MCF 10A (cell line): ENCODE measurements at places on chromosomes 5 and 9.

GRCh38 chr5:32621256-32621655 lies 35.9 kb downstream of the SUB1 start:
- DNase-seq = no peak

DNA sequence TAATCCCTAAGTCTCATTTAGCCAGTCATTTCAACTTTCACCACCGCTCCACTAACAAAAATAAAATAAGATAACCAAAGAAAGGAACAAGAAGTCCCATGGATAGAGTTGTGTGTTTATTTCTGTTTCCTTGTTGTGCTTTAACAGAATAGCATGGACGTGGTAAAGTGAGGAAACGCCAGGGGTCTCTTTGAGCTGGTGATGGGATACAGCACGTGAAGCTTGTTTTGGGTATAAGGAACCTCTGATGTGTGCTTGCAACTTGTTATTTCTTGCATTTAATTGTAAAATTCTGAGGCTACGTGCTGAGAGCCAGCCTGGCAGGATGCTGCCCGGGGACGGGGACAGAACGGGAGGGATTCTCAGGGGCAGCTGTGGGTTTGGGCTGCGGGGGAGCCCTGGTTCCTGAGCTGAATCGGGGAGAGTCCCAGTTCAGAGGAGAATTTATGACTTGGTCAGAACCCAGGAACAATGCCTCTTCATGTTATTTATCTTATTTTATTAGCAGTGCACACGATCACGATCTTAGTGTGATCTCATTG lies 63.4 kb downstream of the ANKRD33B start:
- DNase-seq = no peak

- no peak for DNase-seq
Observed at GRCh38 chr5:143499480-143500114, 96.1 kb upstream of the NR3C1 start.

- no peak for DNase-seq
Observed at GRCh38 chr5:76863001-76863400, 13.2 kb downstream of the S100Z start.

- no peak for DNase-seq
Observed at GRCh38 chr5:91038180-91038808, 344.8 kb downstream of the ARRDC3 start.

GRCh38 chr9:83449983-83450382 lies 88.2 kb downstream of the FRMD3 start:
- DNase-seq = no peak

- no peak for DNase-seq
Observed at GRCh38 chr5:150408231-150408943, 4.3 kb downstream of the CD74 start.

- no peak for DNase-seq
Observed at GRCh38 chr5:90142541-90142940, 267.0 kb downstream of the CETN3 start.

DNA sequence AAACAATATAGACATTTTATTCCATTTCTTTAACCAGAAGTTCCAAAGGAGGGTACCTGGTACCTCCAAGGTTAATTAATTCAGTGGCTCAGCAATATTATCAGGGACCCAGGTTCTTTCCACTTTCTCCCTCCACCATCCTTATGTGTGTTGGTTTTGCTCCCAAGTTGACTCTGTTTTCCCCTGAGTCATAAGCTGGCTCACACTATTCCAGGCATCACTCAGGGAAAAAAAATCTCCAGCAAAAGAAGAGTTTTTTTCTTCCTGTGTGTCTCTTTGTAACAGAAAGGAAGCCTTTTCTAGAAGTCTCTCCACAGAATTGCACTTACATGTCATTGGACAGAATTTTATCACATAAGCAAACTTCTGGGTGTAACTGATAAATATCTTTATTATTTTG lies 31.2 kb upstream of the GALNT10 start:
- peak; percentile 39 for DNase-seq

GRCh38 chr9:114958021-114958843 lies 27.8 kb upstream of the TNFSF8 start:
- peak; percentile 58 for DNase-seq

DNA sequence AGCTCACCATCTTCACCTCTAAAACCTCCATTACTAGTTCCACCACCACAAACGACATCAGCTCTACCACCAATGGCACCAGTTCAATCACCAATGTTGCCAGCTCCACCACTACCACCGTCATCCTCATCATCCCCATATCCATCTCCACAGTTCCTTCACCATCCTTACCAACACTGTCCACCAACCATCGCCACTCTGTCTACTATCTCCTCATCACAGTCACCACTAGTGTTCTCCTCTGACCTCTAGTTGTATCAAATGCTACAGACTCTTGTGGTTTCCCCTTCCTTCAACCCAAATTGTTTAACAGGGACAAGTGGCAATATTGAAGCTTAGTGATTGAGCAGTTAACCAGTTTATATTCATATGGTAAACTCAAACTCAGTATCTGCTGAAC lies 182.6 kb downstream of the CAAP1 start:
- DNase-seq = no peak

DNA sequence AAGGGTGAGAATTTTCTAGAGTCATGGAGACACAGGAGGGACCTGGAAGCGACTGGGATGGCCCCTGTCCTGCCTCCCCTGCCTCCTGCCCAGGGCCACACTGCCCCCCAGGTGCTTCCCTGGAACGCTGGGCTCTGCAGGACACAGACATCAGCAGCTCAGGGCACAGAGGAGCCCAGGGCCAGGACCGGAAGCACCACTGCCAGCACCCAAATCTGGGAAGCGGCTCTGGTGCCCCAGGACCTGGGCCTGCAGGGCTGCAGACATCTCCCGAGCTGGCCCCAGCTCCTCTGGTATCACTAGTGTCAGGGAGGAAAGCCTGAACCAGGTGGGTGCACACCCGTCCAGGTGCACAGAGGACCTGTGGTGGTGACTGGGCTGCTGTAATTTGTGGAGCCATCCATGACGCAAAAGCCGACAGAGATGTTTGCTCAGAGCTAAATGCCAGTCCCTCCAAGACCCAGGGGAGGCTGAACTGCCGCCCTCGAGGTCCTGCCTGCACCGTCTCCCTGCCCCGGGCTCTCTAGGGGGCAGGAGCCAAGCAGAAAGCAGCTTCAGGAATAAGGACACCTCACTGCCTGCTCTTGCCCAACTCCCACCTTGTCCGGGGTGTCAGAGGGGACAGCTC lies 46.0 kb upstream of the SIMC1 start:
- DNase-seq = no peak

DNA sequence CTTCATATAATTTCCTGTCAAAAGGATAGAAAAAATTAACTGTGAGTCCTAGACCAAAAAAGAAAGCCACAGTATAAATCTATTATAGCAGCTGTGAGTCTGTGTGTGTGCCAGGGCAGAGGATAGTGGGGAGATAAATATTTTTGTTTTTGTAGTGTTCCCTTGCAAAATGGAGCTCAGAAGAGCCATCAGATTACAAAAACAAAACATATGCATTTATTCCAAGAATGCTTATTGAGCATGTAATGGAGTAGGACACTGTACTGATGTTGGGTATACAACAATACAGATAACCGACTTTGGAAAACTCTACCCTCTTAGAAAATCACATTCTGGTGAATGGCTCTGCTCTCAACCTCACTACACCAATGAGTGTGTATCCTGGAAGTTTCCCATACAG lies 111.0 kb downstream of the DMAC1 start:
- no peak for DNase-seq

GRCh38 chr5:174272671-174273070 lies 227.2 kb downstream of the NSG2 start:
- DNase-seq = no peak

GRCh38 chr9:86043586-86043985 lies 55.8 kb downstream of the GOLM1 start:
- DNase-seq = no peak

DNA sequence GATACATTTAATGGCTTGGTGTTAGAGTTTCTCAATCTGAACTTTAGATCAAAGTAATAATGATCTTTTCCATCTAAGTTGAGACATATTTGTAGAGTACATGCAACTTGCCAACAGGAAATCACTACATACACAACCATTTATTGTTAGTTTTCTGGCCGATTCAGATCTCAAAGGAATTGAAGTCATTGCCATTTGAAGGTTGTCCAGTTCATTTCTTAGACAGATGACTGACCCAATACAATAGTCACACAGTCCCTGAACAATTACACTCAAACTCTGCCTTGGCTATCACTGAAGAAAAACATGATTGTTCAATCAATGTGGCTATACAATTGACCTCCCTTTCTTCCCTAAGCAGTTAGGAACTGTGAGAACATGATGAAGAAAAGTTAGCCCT lies 753.2 kb upstream of the RIOK2 start:
- no peak for DNase-seq

DNA sequence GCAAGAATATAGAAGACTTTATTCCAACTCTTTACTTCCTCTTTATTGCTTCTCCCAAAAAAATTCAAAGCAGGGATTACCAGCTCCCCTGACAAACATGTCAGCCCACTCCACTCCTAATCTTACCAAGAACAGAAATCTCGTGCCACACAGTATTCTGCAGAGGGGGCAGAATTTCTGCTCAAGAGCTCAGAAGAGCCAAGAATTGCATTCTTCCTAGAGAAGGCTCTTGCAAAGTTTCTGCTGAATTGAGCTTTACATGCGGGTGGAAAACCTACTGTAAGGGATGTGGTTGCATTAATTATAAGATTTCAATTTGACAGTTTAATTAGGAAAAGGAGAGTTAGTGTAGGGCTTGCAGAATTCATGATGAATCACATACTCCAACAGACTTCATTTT lies 428.5 kb downstream of the CETN3 start:
- DNase-seq = no peak

DNA sequence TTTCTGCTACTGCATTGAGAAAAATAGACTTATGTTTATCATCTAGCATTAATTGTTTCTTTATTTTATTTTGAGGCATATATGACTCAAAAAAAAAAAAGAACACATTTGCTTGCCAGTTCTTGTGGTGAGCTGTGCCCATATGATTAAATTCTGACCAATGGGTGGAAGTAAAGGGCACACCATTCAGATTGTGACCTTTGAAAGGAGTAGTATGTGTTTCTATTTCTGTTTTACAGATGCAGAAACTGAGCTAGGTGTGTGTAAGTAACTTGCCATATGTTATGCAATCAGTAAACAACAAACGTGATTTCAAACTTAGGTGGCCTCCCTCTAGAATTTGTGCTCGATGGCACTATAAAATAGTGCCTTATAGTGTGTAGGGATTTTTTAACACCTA lies 368.1 kb upstream of the EDIL3 start:
- no peak for DNase-seq

DNA sequence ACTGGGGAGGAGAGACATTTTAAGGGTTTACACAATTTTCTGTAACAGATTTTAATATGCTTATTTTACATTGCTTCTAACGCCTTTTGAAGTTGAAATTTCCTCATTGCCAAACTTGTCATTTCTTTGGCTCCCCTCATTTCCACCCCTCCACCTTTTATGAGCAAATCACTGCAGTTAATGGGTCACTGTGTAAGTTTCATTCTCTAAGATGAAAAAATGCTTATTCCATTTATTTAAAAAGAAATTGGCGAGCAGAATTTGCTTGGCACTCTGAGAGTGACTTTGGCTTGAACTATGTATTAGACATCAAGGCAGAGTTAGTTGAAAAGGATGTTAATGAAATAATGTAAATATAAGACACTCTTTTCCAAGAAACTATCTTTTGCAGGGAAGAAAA lies 66.6 kb downstream of the ITGA1 start:
- DNase-seq = no peak

GRCh38 chr9:12701126-12701525 lies 7.9 kb downstream of the TYRP1 start:
- DNase-seq = no peak

GRCh38 chr5:50829023-50829422 lies 162.6 kb downstream of the PARP8 start:
- no peak for DNase-seq

DNA sequence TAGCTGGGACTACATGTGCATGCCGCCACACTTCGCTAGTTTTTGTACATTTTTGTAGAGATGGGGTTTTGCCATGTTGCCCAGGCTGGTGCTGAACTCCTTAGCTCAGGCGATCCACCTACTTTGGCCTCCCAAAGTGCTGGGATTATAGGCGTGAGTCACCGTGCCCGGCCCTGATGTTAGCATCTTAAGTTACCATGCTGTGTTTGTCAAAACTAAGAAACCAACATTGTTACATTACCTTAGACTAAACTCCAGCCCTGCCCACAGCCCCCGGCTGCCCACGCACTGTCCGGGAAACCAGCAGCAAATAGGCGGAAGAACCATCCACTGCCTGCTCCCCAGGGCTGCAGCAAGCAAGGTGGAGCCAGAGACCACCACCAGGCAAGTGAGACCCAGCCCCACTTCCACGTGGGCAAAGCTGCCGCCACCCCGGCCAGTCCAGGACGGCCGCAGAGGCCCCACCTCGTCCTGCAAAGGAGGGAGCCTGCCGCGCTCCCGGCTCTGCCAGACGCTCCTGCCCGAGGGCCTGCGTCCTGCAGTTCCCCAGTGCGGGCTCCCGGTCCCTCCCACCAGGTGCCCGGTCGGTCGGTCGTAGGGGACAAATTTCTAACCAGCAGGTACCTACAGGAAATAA lies 35.7 kb upstream of the TXN start:
- DNase-seq = peak; percentile 57

- DNase-seq = no peak
Observed at GRCh38 chr5:89083791-89084190, 200.8 kb upstream of the MEF2C start.

GRCh38 chr9:6897898-6898302 lies 140.1 kb downstream of the KDM4C start:
- DNase-seq = no peak

- peak; percentile 43 for DNase-seq
Observed at GRCh38 chr5:36904677-36905076, 28.1 kb downstream of the NIPBL start.

DNA sequence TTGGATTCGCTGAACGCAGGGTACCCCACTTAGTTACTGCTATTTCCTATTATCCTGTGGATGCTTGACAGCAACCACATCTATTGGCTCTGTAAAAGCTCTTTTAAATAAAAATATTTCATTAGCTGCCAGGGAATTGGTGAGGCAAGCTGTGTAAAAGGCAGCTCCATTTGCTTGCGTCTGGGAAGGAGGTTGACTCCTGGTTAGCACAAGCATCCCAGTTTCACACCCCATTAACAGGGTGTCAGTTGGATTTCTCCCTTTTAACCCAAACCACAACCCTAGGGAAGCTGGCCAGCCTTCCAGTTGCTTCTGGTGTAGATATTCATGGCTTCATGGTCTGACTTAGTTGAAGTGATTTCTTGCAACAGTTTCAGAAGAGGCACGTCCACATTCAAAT lies 151.0 kb downstream of the GPBP1 start:
- no peak for DNase-seq

DNA sequence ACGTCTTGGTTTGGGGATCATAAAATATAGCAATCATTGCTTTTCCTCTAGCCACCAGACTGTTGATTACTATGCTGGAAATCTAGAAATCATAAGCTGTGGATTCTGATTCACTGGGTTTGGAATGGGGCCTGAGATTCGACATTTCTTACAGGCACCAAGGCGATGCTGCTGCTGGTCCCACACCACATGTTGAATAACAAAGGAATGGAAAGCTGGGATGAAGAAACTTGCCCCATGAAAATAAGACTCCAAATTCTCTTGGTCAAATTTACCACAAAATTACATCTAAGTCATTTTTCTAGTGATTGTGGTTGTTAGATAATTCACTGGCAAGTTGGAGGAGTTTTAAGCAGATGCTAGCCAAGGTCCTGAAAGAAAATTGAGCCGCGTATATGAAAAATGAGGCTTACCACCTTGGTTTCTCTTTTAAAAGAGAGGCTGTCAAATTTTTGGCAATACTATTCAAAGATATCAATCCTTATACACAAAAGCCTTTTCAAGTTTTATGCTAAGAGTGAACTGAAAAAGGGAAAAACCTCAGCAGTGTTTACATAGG lies 23.0 kb upstream of the MEIKIN start:
- DNase-seq = no peak

GRCh38 chr5:143085319-143085917 lies 315.2 kb downstream of the ARHGAP26 start:
- no peak for DNase-seq

- DNase-seq = no peak
Observed at GRCh38 chr5:96714450-96714849, 52.3 kb downstream of the CAST start.
